ENCODE measurements at places on chromosomes 4 and X.

DNA sequence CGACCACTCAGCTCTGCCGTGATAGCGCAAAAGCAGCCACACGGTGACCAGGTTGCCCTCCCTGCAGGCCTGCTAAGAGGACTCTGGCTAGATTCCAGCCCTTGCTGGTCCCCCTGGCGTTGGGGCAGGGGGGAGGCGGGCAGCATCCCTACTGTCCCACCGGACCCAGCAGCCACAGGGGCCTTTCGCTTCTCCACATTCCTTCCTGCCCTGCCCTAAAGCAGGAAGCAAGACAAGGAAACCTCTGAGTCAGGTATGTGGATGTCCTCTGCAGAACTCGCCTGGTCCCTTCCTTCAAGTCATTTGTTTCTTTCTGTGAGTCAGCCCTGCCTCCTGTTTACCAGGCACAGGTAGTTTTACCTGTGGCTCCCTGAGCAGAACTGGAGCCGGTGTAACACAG lies 60.2 kb upstream of the CLDN34 start:
- no peak for DNase-seq

- DNase-seq, result no peak
These were observed 110.2 kb upstream of the ADRA2C start for GRCh38 chr4:3655963-3656362.

GRCh38 chr4:39571054-39571453 lies 43.8 kb upstream of the UGDH start:
- DNase-seq, result no peak

DNA sequence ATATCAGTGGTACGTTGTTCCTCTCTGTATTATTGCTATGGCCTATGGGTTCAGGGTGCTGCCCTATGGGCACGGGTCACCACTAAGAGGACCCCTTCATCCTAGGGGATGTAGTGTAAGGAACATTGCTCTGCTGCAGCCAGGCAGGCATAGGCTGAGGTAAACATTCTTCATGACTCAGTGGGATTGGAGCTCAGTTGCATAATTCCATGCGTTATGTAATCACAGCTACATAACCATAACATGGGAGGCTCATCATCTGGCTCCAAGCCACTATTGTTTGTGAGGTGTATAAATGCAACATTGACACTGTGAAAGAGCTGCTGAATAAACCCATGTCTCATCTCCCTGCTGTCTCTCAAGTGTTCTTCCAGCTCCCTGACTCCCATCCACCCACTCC lies 375.2 kb downstream of the MAGEE1 start:
- no peak for DNase-seq
